Stimulated activated CD8-positive, alpha-beta memory T cell treated with anti-CD3 and anti-CD28 coated beads, Interleukin-2, amount 100 ng/mL, for 1 hour (primary cell): ENCODE measurements at places on chromosomes 7 and 10.

DNA sequence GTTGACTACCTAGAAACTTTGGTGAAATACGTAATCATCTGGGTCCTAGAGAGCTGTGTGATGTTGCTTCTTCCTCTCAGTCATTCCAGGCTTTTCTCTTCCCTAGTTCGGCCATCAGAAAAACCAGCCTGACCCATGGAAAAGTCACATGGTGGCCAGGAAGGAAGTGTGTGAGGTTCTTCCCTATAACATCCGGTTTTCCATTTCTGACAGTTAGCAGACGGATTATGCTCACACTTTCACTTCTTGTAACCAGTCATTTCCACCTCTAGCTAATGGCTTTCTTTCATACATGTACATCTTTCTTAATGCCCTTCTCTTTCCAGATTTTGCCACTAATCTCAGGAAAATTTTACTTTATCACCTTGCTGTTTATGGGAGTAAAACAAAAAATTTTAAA, 110.0 kb upstream of the GLCCI1 start:
- no peak for DNase-seq

DNA sequence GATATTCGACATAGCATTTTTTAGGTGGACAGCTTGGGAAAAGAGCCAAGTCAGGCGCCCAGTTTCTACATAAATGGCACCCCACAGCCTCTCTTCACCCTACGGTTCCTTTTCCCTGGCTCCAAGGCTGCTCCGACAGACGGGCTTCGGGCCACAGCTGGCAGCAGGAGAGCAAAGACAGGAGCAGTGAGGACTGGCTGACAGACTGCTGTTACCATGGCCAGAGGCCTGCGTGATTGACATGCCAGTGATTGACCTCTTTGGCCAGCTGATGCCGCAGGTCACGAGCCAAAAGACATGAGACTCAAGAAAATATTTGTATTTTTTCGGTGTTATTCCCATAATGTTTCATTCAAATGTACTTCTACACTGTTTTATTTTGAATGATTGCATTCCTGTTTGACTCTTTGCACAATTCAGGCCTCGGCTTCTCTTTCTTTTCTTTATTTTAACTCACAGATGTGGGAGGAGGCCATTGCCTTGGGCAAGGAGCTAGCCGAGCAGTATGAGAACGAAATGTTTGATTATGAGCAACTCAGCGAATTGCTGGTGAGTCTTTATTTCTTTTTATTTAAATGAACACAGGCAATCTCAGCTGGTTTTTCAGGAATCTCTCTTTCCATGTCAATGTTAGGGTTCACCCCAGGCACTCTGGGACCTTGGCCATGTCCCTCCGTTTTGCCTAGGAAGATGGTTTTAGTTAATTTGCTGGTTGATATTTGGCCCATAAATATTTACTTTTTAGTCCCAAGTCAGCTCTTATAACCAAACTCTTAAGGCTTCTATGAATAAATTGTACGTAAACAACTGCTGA, 146.3 kb upstream of the NPS start:
- no peak for DNase-seq

- DNase-seq: no peak
Observed at GRCh38 chr10:11949152-11949551, 93.5 kb downstream of the UPF2 start.

DNA sequence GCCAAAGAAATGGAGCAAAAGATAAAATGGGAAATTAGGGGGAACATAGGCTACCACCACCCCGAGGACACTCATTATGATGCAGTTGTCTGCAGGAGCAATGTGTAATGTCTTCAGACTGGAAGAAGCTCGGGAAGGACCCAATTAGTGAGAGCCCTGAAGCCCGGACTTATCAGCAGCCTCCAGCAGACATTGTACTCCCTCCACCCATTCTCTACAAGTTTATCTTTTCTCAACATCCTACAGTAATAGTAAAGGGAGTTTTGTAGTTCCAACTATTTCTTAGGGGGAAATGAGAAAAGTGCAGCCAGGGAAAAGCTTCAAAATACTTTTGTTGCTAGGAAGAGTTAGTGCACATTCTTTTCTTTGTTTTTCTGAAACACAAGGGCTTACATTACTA, 657.3 kb upstream of the COBL start:
- DNase-seq: no peak

DNA sequence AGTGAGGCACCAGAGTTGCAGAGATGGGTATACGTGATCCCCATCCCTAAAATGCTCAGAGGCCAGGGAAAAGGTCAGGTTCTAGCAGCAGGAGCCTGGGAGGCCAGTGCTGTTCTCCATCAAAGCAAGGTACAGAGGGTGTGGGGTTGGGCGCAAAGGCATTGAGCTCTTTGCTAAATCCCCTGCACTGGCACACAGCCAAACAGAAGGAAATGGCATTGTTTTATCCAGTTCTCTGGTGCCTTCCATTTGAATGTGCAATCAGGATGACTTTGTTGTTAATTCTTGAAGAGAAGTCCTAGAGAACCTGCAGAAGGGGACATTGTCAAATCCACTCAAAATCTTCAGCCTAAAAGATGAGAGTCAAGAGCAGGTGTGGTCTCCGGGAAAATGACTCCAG, 111.3 kb upstream of the CHST15 start:
- no peak for DNase-seq

DNA sequence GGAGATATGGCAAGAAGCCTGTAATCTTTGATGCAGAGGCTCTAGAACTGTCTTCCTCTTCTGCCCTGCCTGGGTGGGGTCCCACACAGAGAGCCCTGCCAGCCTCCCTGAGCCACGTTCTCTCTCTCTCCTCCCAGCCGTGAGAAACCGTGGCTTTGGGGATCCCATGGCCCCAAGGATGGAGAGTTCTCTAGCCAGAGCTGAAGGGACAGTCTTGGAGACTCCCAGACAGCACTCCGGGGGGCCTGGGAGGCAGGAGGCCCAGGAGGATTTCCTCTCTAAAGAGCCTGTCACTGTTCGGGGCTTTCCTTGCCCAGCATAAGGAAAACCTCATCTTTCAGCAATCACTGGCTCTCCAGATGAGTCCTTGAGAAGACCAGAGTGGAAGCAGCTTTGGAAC, 227.1 kb downstream of the ARHGAP12 start:
- DNase-seq: no peak

- no peak for DNase-seq
Observed at GRCh38 chr7:91280604-91281003, 16.4 kb downstream of the FZD1 start.

- DNase-seq: no peak
Observed at GRCh38 chr10:26807532-26807931, 53.2 kb downstream of the ABI1 start.

GRCh38 chr10:128018236-128018635, 108.0 kb downstream of the MKI67 start:
- no peak for DNase-seq

GRCh38 chr7:3980300-3980643, 679.2 kb downstream of the SDK1 start:
- no peak for DNase-seq

DNA sequence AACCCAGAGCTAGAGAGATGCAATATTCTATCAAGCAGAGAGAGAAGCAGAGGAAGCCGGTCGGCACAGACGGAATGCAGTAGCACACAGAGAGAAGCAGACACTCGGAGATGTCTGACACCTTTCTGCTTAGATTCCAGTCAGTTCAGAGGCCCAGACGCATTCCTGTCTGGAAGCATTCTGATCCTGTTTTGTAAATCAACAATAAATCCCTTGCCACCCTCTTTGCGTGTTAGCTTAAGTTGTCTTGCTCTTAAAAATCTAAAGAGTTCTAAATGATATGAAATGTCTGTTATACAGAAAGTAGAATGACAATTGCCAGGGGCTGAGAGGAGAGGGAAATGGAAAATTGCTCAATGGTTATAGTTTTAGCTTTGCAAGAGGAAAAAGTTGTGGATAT, 27.4 kb upstream of the ATRNL1 start:
- no peak for DNase-seq

DNA sequence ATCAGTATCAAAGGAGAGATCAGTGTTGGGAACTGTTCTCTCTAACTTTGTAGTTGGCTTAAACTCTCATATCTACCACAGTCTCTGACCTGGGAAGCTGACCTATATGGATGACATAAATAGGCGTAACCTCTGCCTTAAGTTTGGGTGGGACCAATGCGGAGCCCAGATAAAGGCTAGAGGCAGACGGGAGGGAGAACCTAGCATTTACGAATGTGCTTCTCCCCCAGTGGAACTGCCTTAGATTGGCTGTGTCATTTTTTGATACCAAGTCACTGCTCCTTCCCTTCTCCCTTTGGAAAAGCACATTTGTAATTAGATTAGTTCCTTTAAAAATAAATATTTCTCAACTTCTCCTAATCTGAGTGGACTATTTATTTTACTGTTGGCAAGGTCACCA, 23.7 kb upstream of the LRRN3 start:
- no peak for DNase-seq

GRCh38 chr10:8086315-8086714, 31.8 kb downstream of the GATA3 start:
- DNase-seq: no peak

DNA sequence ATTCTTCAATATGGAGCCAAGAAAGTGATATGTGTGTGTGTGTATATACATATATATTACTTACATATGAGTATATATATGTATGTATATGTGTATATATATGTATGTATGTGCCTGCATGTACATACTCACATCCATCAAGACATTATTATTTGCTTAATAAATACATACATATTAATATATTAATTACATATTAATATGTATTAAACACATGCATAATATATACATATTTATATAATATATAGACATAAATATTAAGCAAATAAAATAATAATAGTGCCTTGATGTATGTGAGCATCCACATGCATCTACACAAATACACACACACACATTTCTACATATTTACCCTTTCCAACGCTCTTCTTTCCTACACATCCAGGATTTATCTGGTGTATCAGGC, 88.7 kb upstream of the KCNMA1 start:
- no peak for DNase-seq

DNA sequence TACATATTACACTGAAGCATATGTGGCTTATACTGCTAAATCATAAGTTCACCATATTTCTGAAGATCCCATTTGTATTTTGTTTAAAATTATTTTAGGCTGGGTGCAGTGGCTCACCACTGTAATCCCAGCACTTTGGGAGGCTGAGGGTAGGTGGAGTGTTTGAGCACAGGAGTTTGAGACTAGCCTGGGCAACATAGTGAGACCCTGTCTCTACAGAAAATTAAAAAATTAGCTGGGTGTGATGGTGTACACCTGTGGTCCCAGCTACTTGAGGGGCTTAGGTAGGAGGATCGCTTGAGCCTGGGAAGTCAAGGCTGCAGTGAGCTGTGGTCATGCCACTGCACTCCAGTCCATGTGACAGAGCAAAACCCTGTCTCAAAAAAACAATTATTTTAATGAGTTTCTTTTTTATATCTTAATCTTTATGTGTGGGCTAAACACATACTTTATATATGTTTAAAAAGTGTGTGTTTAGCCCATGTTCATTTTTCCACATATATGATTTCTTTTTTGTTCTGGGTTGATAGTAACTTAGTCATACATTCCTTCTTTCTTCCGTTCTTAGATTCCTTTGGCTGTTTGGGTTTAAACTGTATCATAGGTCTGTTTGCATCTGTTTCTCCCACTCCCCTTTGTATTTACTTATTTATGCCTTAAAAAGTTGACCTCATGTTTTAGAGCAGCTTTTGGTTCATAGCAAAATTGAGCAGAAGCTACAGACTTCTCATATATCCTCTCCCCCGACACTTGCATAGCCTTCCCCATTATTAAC, 33.5 kb downstream of the RSBN1L start:
- no peak for DNase-seq

GRCh38 chr10:82813856-82814255, 938.9 kb downstream of the NRG3 start:
- DNase-seq: no peak

- DNase-seq: no peak
Observed at GRCh38 chr7:45035893-45036292, 35.9 kb downstream of the CCM2 start.

DNA sequence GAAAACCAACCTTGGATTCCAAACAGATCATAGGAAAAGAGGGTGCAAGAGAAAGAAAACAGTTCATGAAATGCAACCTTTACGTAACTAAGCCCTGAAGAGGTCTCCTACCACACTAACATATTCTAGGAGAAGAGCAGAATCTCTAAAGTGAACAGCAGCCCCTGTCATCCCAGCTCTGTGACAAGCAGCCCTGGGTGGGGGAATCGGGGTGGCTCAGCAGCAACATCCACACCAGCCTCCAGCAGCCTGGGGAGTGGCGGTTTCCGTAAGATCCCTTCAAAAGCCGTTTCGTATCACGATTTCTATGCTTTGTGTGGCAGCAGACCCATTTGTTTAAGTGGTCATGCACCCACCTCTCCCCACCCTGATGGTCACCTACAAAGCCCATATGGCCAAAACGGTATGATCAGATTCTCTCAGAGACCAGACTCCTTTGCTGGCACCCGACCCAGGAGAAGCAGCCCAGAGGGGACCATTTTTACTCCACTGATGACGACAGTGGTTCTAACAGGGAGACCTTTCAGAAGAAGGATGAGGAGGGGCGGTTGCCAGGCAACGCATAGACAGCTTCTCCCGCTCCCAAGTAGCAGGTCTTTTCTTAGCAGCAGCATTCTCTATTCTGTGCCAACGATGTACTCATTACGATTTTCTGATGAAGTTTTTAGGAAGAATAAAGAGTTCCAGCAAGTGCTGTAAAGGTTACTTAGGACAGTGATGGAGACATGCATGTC, 300.6 kb downstream of the DNAJB6 start:
- no peak for DNase-seq

DNA sequence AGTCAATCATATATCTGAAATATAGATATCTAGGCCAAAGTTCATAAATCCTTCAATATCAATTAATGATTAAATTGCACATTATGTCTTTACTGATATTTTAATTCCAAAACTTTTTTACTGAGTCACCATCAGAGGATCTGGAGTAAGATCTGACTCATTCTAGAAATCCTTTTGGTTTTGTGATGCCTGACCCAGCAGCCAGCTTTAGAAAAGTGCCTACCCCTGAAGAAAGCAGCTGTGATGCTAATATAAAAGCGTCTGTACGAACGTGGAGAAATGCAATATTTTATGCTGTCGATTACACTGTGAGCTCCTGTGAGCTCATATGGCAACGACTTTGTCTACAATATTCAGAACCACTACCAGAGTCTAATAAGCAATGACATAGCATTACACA, 142.5 kb upstream of the LRRTM3 start:
- no peak for DNase-seq

DNA sequence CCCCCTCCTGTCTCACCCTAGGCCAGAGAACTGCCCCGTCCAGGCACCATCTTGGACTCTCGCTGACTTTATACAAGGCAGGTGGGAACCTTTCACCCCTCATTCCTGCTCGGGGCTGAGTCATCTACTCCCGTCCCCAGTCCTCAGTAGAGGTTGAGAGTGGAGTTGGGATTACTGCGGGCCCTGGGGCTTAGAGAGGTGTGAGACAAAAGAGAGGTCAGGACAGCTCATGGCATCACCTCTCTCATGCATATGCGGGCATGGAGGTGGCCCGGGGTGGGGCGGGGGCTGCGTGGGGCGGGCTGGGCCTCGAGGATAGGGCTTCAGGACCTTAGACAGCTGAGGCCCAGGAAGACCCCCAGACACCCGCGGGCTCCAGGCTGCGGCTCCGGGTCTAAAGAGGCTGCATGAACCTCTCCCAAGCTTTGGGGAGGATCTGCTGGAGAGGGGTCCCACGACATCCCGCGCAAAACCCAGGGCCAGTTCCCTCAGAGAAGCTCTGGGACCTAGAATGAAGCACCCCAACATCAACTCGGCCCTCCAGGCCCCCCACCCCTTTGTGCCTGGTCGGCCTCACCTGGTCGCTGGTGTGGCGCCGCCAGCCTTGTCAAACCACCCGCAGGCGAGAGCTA, 317 bp downstream of the PDZD7 start:
- DNase-seq: no peak
